ENCODE measurements at places on chromosomes 3 and 15.

GRCh38 chr3:129859272-129859671 lies 34.2 kb downstream of the TMCC1 start:
- no peak for DNase-seq

GRCh38 chr3:167644611-167645010 lies 9.1 kb downstream of the WDR49 start:
- no peak for DNase-seq

GRCh38 chr15:34275721-34276120 lies 50.9 kb downstream of the EMC4 start:
- DNase-seq = no peak

DNA sequence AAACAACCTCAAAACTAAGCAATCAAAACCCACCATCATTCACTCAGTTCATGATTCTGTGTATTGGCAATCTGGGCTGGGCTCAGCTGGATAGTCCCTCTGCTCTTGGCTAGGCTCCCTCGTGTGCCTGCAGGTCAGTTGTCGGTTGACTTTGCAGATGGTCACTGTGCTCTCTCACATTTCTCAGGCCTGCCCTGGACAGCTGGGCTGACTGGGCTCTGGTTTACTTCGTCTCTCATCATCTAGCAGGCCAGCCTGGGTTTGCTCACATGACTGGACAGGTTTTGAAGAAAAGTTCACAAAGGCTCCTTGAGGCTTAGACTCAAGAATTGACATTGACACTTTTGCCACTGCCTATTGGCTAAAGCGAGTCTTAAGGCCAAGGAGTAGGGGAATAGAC lies 105.0 kb upstream of the CTNNB1 start:
- no peak for DNase-seq

DNA sequence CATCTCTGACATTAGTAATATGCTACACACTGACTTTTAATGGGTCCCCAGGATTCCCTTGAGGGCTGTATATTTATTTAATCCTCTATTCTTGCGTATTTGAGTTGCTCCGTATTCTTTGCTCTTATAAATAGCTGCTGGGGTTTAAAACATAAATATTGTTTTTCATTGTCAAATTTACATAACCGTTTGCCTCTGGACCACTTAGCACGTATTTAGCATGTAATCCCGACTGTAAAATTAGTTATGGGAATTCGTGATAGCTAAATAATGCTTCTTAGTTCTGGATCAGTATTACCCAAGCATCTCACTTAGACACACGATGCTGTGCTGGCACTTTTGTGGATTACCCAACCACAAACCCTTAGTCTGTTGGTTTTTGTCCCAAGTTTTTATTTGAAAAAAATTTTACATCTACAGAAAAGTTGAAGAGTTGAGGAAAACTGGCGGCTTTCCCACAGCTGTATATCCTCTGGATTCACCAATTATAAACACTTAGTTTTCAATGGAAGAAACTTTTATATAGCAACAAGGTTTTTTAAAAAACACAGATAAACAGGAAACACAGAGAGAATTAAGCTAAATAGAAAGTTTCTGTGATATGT lies 296.8 kb upstream of the TPM1 start:
- DNase-seq = no peak

GRCh38 chr15:58148633-58149445 lies 10.7 kb downstream of the AQP9 start:
- no peak for DNase-seq

DNA sequence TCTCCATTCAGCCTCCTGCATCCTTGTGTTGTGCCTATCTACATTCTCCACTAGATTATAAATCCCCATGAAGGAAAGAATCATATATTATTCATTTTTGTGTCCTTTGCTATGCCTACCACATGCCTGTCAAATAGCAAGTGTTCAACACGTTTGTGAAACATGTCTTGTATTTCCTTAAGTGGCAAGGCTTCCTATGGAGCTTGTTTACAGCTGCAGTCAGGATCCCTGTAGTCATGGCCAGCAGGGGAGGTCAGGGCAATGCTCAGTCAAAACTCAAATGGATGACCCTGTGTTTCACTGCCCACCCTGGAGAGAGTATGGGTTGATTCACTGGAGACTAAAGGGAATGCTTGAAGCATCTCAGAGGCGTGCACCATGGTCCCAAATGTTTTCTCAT lies 191.7 kb upstream of the ATP11B start:
- DNase-seq = no peak

- no peak for DNase-seq
Observed at GRCh38 chr3:140627756-140628155, 50.1 kb upstream of the TRIM42 start.

DNA sequence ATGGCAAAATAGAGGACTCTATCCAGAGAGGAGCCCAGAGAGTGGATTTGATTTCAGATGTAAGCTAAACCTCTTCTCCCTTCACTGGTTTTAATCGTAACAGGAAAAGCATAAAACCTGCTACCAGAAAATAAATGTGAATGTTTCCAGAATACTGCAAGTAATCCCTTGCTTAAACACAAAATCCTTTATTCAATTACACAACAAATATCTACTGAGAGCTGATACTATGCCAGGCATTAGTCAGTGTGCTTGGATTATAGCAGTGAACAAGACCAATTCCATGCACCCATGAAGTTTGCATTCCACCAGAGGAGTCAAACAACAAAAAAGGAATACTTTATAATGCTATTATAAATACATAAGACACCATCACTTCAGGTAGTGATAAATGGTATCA lies 15.1 kb downstream of the AVEN start:
- DNase-seq = no peak

GRCh38 chr3:171123915-171124314 lies 97.4 kb upstream of the SLC2A2 start:
- DNase-seq = no peak

- DNase-seq = no peak
Observed at GRCh38 chr3:117602058-117602644, 892.6 kb downstream of the TUSC7 start.

- no peak for DNase-seq
Observed at GRCh38 chr3:24965706-24966385, 462.2 kb upstream of the RARB start.

GRCh38 chr3:178634975-178635374 lies 98.7 kb downstream of the KCNMB2 start:
- no peak for DNase-seq

DNA sequence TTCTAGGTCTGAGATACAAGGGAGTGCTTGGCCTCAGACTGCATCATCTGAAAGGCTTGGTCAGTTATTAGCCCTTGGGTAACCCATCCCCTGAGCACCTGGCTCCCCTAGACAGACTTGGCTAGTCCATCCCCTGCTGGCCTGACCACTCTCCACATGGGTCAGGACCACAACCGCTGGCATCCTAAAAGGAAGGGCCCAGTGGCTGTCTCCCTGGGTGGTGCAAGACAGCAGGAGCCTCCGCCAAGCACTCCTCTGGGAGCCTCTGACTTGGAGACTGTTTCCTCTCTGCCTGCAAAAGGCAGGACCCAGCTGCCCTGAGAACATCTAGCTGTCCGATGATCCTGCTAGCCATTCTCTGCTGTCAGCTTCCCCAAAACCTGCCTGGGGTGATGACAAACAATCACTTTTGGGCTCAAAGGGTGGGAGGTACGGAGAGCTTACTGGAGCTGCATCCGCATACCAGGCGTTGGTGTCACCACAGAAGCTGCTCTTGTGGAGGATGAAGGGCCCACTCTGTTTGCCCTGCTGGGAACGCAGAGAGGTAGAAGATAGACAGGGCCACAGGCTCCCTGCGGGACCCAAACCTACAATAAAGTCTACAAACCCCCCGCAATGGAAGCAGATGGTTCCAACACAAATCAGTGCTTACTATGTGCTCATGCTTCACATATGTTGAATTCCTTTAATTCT lies 108.0 kb upstream of the PRR20G start:
- no peak for DNase-seq

DNA sequence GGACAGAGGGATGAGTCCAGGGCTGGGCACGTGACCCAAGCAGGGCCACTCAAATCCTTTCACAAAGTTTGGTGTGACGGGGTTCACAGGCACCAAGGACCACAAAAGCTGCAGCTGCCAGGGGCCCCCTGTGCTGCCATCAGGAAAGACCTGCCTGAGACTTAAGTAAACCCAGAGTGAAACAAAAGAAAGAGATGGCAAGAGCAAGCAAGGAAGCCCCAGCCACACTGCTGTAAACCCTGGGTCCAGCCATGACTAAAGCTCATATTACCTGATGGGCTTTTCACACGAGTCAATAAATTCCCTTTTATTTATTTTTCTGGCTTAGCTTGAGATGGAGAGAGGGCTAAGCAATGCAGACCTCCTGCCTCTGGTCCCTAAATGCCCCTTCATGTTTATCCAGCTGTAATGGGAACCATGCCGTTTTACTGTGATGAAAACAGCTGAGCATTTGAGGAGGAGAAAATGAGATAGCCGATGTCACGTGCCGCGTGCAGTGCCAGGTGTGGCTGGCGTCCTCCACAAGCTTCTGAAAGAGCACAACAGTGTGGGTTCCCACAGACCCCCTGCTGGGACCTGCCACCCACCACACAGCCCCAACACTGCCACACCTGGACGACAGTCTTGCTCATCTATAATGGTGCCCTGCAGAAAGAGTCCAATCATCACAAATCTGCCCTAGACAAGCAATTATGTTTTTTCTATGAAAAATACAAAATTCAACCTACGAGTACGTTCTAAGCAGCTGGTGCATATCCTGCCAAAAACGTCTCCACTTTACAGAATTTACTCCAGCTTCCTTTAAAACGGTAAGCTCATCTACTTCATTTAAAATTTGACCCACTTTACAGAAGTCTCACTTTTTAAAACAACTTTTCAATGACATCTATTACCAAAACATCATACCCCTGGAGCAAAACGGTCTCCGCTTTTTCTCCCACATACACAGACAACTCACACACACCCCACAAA lies 34.2 kb downstream of the ADAMTS17 start:
- DNase-seq = no peak

DNA sequence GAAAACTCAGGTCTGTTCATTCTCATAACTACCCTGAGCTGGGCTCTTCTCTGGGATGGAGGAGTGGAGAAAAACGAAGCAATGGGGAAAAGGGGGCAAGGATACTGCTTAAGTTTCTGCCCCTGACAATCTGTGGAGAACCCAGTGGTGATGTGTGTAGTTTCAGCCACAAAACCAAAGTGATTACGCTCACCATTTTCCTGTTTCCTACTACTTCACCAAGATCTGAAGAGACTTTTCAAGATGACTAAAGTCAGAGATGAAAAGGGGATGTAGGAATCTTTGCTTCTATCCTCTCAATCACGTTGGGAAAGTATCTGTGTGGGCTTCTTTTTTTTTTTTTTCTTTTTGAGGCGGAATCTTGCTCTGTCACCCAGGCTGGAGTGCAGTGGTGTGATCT lies 8.3 kb upstream of the UBE2E1 start:
- no peak for DNase-seq

DNA sequence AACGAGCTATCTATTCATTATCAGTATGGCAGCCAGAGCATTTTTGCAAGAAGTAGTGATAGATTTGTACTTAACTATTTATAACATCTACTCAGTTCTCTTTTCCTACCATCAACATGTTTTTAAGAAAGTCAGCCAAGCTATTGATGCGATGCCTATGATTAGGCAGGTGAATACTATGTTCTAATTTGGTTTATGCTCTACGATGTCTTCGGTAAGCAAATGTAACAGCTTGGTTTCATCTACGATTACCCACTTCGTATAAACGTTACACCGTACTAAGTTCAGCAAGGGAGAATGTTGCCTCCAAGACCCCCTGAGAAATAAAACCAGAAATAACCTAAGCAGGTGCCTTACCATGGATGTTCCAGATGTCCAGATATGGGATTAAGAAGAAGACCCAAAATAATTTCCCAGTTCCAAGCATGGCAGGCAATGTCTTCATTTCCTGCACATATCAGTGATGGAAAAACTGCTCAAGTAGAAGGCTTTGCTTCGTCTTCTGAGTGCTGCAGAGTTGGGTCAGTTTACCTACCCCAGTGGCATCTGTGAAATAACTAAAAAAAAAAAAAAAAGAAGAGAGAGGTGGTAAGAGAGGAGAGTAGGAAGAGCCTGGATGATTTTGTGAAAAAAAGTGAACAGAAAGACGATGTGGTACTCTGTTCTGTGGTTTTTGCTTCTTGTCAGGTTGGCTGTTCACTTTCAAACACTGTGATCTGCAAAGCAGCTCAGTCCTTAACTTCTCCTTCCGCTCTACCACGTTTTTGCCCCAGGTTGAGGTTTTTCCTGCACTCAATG lies at the start of gene BTLA:
Gene BTLA, minus strand, starts transcription at position 559 of the 798 bp plus-strand sequence. Its CDS starts 114 bp downstream, at position 445.
- no peak for DNase-seq

DNA sequence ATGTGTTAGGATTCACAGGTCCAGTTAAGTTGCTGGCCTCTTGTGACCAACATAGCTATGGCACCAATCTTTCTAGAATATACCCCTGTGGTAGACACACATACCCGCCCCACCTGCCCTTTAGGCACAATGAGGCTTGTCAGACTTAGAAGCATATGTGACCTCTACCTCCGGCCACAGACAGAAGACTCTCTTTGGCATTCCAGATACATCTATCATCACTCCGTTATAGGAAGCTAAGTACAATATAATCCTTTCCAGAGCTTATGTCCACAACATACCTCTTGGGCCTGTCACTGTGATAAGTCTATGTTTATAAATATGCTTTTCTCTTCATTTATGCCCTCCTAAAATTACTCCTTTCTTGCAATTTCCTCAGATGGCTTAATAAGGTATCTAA lies 39.8 kb downstream of the CD47 start:
- DNase-seq = no peak

GRCh38 chr3:38989917-38990510 lies 61.7 kb downstream of the SCN11A start:
- no peak for DNase-seq

DNA sequence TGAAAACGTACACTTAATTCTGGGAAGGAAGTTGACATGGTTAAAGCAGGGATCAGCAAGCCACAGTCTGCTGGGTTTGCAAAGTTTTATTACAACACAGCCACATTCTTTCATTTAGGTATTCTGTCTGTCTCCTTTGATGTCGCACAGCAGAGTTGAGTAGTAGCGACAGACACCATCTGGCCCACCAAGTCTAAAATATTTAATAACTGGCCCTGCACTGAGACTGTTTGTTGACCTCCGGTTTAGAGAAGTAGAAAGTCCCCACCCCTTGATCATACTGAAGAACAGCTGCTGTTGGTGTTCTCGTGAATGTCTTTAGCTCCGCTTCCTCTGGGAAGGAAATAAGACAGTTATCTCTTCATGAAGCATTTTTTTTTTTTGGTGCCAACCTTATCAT lies 66.2 kb downstream of the MCTP2 start:
- peak; percentile 45 for DNase-seq

Data from SW480 (cell line).